ENCODE measurements at places on chromosomes 3 and 15.

DNA sequence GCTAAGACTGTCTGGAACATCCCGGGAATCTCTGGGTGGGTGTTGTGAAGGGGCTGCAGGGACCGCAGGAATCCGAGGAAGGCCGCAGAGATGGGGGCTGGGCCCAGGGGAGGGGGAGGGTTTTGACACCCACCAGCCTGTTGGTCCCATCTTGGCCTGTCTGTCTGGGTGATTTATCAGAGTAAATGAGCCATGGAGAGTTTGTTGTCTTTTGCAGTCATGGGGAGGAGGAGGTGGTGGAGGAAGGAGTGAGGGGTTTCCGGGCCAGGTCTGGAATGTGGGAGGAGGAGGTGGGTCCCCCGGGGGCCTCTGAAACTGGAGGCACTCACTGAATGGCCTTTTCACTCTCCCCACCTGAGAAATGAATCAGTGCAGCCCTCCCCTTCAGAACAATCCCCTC, 11.5 kb downstream of the SEMA3F start:
- DNase-seq = no peak

- no peak for DNase-seq
These were observed 24.4 kb upstream of the THBS1 start for GRCh38 chr15:39556461-39556860.

DNA sequence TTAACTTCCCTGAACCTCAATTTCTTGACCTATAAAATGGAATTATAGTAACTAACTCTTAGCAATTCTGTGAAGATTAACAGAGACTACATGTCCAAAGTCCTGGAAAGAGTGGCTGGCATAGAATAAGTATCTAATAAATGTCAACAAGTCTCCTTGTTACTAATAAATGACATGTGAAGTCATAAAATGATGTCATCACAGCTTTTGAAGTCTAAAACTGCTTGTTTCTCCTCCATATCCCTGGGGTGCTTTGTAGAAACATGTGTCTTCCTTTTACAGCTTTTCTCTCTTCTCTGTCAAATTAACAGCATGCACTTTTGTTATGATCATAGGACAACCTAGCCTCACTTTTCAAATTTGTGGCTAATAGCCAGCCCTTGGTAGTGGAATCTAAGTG, 510.2 kb downstream of the NTRK3 start:
- no peak for DNase-seq

DNA sequence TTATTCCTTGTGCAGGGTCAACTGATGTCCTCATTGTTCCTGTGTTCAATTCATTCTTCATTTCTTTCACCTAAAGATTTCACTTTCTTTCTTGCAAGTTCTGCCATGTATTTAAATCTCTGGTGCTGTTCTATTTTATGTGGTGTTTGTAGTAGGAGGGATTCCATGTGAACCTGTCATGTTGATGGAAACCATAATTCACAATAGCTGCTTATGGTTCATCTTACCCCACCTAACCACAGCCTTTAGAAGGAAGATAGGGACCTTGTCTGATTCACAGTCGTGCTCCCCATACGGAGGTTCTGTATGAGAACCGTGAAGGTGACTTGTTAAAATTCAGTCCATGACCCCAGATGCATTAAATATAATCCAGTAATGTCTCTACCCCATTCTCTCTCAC, 21.9 kb downstream of the SLCO2A1 start:
- no peak for DNase-seq

- no peak for DNase-seq
These were observed 287.5 kb downstream of the ULK4 start for GRCh38 chr3:41674449-41674848.

DNA sequence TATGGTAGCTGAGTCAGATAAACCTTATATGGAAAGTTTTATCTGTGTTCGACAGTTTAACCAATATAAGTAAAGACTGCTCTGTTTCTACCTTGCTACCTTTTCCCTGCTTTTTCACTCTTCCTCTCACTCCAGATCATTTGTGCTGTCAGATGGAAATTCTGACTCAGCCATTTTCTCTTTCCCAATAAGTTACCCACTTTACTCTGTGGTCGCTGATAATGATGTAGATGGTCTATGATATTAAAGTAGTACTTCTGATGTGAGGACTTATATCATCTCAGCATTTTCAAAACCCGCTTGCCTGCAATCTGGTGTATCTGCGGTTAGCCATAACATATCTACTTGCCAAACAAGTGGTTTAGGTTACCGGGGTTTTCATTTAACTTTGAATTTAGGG, 15.0 kb upstream of the UTS2B start:
- DNase-seq = no peak

GRCh38 chr3:136667081-136667480, 85.1 kb downstream of the STAG1 start:
- no peak for DNase-seq

- peak; percentile 12 for DNase-seq
These were observed 69.3 kb downstream of the CHAC1 start for GRCh38 chr15:41022487-41023090.

GRCh38 chr3:87503900-87504498, 227.6 kb upstream of the POU1F1 start:
- DNase-seq = no peak

DNA sequence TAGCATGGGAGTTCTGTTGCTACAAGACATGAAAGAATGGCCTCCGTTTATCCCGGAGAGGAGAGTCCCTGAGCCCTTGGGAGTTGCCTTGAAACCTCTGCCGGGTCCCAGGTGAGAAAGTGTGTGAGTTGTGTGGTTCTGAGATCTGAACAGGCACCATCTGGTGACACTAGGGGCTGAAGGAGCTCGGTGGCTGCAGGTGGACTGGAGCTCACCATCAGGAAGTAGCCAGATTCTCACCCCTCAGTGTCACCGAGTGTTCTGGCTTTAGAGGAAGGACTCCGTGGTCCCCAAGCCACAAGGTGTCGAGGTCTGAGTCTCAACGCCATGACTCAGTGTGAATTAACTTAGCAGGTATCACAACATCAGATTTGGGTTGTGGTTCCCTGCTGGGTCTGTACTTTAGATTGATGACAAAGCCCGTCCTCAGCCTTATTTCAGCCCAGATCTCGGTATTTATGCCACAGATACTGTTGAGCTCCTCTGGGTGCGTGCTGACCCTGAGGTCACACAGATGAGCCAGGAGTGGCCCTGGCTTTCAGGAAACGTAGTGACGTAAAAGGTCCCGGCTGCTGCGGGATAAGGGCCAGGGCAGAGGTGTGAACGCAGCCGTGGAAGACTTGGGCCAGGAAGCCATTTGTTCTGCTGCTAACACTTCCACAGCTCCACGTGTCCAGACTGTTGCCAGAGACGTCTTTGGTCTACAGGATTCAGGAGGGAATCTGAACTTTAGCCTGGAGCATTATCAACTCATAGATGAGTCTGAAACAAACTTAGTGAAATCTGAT, 54.4 kb downstream of the PGPEP1L start:
- DNase-seq = peak; percentile 44

GRCh38 chr3:44848634-44849033, 13.1 kb upstream of the TMEM42 start:
- no peak for DNase-seq

DNA sequence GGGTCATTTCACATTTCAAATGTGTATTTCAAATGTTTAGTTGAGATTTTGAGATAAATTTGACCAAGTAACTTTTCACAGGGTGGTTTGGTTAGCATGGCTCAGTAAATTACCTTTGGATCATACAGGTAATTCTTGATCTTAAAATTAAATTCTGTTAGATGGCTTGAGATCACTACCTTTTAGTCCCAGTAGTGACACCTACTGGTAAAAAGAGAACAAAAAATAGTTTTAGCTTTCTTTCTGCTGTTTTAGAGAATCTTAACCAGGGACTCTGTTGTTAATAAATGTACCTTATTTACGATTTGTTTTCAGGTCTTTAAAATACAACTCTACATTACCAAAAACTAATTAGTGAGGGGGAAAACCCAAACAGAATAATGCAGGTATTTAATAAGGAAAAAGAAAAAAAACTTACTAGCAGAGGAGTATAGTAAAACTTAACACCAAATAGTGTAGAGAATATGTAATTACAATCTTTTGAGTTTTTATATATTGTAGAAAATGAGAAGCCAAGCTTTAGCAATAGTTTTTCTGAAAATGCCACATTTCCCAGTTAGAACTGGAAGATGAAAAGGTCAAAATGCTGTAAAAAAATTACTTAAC, 620.3 kb upstream of the AGTR1 start:
- no peak for DNase-seq

- no peak for DNase-seq
These were observed 65.8 kb downstream of the EXOG start for GRCh38 chr3:38561746-38562466.

GRCh38 chr3:123620343-123620742, 35.5 kb upstream of the HACD2 start:
- no peak for DNase-seq

- DNase-seq = no peak
These were observed 31.4 kb downstream of the CTDSPL start for GRCh38 chr3:37892927-37893600.

- no peak for DNase-seq
These were observed 48.9 kb downstream of the PTH1R start for GRCh38 chr3:46926447-46926846.

DNA sequence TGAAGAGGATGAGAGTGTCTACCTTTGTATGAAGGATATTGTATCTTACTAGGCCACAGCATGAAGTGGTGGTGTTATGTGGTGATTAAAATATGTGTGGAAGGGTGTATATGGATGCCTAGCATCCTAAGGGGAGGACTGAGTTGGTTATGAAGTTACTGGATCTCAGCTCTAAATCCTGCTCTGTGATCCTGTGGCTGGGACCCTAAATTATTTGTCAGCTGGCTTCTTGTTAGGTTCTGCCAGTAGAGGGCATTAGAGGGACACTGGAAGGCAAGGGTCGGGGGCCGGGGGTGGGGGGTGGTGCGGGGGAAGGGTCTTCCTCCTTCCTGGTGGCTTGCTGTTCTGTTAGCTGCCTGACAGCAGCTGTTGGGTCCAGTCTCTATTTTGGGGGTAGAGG, 34.9 kb downstream of the MORF4L1 start:
- no peak for DNase-seq

DNA sequence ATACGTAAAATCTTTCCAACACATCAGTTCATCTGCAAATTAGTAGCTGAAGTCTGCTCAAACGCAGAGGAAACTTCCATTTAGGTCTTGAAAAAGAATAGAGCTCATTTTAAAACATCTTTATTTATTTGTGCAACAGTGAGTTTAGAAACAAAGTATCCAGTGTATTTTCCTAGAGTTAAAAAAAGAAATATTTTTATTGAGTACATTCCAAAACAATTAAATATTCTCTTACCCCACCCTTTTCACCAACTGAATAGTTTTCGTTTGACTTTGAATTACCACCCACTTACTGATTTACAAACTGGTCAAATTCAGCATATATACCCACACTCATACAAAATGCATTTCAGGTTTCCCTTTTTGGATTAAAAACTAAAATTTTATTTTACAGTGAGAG, 104.7 kb downstream of the ZBTB20 start:
- no peak for DNase-seq

- no peak for DNase-seq
These were observed 13.3 kb downstream of the TLE3 start for GRCh38 chr15:70084461-70084860.

DNA sequence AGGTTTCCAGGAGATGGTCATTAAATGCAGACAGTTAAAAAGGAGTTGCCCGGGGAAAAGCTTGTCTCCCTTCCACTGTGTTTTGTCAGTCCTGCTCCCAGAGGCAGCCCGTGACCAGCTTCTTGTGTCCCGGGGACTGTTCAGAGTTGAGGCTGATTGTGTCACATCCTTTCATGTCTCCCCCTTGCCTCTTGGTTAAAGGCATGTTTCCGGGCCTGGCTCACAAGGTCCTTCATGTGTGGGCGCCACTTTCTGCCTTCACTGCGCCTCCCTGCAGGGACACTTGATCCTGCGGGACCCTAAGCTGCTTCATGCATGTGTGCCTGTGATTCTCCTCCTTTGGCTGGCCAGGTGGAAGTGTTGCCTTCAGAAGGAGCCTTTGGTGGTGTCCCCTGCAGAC, 9.2 kb downstream of the CHCHD6 start:
- DNase-seq = no peak

DNA sequence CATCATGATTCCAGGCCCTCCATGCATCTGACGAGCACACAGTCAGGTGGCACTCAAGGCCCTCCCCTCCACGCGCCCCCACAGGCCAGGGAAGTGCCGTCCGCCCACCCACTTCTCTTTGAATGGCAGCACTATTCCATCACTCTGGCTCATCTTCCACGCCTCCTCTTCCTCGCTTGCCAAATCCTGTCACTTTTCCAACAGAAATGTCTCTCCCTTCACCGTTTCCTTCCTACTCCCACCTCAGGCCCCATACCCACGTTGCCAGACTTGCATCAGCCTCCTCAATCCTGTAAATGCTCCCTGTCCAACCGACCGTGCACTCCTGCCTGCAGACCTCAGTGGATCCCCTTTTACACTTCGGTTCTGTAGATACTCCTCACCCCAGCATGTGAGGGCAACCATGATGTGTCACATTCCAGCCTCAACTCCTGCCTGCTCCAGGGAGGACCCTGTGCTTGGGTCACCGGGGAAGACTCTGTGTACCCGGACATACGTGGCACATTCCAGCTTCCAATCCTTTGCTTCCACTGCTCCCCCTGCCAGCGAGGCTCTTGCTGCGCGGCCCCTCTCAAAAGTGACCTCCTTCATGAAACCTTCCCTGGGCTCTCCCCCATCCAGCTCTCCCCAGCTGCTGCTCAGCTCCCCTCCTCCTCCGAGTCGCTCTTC, 29.6 kb downstream of the ADCY5 start:
- no peak for DNase-seq

GRCh38 chr3:126019683-126020082, 50.7 kb downstream of the ROPN1B start:
- no peak for DNase-seq

DNA sequence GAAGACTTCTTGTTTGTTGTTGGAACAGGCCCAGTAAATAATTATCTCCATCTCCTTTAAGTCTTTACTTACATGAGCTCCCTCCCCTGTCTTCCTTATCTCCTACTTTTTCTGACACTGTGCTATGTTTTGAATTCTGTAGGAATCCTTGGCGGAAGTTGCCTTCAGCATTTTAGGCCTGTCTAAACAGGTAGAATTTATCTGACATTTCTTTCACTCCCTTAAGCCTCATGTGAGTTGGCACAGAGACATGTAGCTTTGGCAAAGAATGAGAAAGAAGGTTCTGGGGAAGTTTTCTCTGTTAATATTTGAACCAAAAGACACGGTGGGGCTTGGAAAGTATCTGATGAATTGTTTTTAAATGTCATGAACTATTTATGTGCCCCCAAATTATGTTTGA, 8.1 kb downstream of the MCTP2 start:
- no peak for DNase-seq

- no peak for DNase-seq
These were observed 86.8 kb downstream of the MYRIP start for GRCh38 chr3:39896184-39896583.

GRCh38 chr3:117903226-117903625, 1131.4 kb downstream of the IGSF11 start:
- DNase-seq = no peak

DNA sequence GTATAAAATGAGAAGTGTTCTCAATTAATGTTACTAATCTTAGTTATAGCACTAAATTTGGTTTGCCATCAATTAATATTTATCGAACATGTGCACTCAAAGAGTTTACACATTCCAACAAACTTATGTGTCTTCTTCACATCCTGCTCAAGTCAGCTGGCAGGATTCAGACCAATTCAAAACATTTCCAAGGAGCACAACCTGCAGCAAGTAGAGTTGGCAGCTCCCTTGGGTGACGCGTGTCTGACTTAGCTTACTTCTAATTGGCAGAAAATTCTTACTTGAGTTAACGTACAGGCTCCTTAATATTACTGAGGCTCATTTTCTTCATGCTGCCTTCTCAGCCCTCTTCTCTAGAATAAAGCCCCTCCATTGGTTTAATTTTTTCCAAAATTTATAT, 110.4 kb upstream of the PFN2 start:
- no peak for DNase-seq
